ENCODE measurements at places on chromosomes 12 and 14. TPM values are rescaled to one million over a fixed set of nuclear protein-coding genes. Genes with fewer than 3 reads are reported as not detected.

DNA sequence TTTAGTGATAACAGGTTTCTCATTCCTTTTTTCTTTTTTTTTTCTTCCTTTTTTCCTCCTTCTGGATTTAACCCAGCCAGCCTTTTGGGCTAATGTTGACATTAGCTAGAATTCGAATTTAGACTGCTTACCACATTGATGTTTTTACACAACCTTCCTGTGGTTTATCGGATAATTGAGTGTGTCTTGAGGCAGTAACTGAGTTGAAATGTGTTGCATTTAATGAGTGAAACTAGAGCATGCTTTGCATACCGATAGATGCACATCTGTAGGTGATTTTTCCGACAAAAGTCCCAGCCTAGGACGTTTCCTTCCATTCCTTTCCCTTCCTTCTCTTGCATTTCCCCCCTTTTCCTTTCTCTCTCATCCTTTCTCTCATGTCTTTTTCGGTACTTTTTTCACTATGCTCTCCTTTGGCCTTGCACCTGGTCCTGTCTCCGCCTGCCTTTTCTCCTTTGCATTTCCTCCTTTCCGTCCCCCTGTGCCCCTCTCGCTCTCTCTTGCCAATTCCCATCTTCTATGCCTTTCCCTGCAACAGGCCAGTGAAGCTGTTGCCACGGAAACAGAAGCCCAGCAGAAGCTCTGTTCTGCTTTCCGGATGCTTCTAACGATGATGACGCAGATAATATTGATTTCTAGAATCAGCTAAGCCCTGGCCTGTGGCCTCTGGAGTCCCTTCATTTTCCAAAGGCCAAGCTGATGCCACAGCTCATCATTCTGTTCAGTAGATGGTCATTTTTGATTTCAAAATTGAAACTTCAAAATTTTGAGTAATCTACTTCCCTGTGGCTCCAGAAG is 76.1 kb downstream of the SLC25A47 start:
- no peak for DNase-seq

The LRR1 gene
- total RNA-seq = 11.4 TPM

- peak; percentile 83 for DNase-seq
These were observed 14.6 kb upstream of the NR4A1 start for GRCh38 chr12:52036587-52037171.

The REP15 gene
- total RNA-seq = 2.1 TPM

GRCh38 chr12:25819691-25820090 is 138.8 kb upstream of the RASSF8 start:
- DNase-seq = no peak

The PLEKHG7 gene
- not detected for total RNA-seq

The PDE3A gene
- not detected for total RNA-seq

GRCh38 chr12:69720750-69721149 is 17.9 kb upstream of the RAB3IP start:
- no peak for DNase-seq

The TIMM9 gene
- 58.9 TPM for total RNA-seq

Data from mammary epithelial cell (primary cell).